Peyer's patch (tissue), 4 donors: ENCODE measurements at places on chromosomes 5 and 9. TPM values are rescaled to one million over a fixed set of nuclear protein-coding genes. Genes with fewer than 3 reads are reported as not detected.

DNA sequence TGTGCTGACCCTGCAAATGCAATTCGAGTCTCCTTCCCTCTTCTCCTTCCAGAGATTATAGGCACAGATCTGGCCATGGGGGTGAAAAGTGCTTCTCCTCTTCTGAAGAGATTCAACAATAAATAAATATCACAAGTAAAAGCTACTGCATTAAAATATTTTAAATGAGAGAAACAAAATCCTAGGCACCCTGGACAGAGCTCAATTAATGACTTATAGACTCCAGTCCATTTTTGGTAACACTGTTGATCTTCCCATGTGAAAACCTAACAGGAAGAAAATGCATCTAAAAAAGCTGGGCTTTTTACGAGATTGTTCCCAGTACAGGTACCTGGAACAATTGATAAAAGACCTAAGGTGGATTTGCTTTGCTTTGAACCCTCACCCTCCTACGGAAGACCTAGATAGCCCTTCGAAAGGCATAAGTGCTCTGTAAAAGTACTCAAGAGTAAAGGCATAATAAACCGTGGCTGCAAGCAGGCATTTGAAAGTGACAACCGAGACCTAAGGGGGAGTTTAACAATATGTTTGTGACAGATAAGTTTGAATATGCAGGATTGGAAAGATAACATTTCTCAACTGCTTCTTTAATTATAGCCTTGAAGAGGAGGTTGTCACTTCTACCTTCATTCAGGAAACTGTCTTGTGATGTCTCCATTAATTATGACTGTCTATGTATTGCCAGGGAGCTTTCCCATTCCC, 29.4 kb upstream of the MED10 start:
- no peaks in the 10 kb centered on the region for H3K36me3 ChIP-seq
- no peaks in the 10 kb centered on the region for H3K4me1 ChIP-seq
- H3K4me3 ChIP-seq: no peak overlapping the region
- no peak for DNase-seq

DNA sequence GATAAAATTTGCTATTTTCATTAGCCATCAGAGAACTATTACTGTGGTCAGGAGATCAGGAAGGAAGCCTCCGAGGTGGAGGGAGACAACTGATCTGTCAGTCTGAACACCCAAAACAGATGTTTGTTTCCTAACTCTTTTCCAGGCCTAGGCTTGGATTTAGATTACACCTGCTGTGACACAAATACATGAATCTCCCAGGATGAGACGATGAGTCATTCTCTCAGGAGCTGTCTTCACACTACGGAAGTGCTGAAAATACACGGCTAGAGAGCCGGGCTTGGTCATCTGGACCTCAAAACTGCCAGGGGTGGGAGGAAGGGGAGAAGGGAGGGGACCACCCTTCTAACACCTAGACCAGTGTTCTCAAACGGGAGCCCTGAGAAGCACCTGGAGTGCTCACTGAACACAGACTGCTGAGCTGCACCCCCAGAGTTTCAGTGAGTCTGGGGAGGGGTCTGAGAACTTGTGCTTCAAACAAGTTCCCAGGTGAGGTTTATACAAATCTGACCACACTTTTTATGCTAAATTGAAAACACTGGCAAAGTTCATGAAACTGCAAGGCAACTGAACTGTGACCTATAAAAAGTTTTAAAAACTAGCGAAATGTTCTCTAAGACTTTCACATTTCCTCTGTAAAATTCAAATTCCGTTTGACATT, 80.3 kb upstream of the EQTN start:
- peak; percentile 32 for DNase-seq
- H3K27ac ChIP-seq: peak overlapping the region; percentile 78
- H3K4me1 ChIP-seq: peaks cover 13% of the 10 kb centered on the region
- H3K27me3 ChIP-seq: no peaks in the 10 kb centered on the region
- H3K4me3 ChIP-seq: no peak overlapping the region
- no peaks in the 10 kb centered on the region for H3K36me3 ChIP-seq

DNA sequence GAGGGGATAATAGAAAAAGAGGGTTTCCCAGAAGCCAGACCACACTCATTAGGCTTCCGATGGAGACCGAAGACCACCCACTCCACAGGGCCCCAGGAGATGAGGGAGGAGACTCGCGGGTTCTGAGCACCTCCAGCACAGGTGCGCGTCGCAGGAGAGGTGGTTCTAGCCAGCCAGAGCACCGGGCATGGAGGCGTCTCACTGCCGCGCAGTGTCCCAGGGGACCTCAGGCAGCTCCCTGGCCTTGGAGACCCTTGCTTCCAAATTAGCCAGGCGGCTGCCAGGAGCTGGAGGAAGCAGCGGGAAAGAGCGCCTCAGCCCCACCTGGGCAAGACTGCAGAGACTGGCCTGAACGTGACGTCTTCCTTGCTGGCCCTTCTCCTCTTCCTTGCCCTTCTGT, 115.4 kb upstream of the FBXL7 start:
- no peaks in the 10 kb centered on the region for H3K27me3 ChIP-seq
- no peaks in the 10 kb centered on the region for H3K4me1 ChIP-seq
- no peak overlapping the region for H3K27ac ChIP-seq

DNA sequence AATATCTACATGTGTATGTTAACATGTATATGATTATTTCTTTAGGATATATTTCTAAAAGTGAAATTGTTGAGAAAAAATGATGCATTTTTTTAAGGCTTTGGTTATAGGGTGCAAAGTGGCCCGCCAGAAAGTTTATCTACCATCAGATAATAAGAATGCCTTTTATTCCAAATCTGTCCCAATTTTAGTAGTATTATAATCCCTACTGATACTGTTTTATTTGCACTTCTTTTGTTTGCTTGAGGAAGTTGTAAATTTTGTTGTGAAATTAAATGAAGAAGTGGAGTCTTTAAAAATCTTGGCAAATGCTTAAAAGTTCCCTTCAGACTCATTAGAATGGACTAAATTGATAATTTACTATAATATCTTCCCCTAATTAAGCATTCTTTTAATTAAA, 73.0 kb downstream of the NIPBL start:
- DNase-seq: no peak
- H3K36me3 ChIP-seq: no peaks in the 10 kb centered on the region
- no peaks in the 10 kb centered on the region for H3K27me3 ChIP-seq

- H3K4me1 ChIP-seq: no peaks in the 10 kb centered on the region
- no peak overlapping the region for H3K4me3 ChIP-seq
- H3K27ac ChIP-seq: no peak overlapping the region
- no peak for DNase-seq
These were observed 122.9 kb downstream of the DMAC1 start for GRCh38 chr9:7676609-7677156.

- no peaks in the 10 kb centered on the region for H3K36me3 ChIP-seq
- no peaks in the 10 kb centered on the region for H3K4me1 ChIP-seq
- H3K27ac ChIP-seq: no peak overlapping the region
- H3K4me3 ChIP-seq: no peak overlapping the region
These were observed 1434.7 kb upstream of the WWC1 start for GRCh38 chr5:166856791-166857190.

DNA sequence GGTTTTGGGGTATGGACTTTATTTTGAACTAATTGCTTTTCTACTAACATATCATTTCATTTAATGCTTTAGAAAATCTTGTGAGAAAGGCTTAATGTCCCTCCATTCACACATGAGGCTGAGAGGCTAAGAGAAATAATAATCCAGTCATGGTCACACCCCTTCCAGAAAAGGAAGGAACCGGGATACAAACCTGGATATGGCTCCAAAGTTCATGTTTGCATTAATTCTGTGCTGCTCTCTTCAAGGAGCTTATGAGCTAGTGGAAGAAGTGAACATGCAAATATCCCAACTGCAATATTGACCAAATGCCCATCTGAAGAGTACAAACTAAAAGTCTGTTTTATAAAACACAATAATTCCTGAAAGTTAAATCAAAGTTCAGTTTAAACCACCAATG, 732.1 kb upstream of the RIOK2 start:
- no peak for DNase-seq
- H3K36me3 ChIP-seq: no peaks in the 10 kb centered on the region
- H3K4me1 ChIP-seq: no peaks in the 10 kb centered on the region
- no peak overlapping the region for H3K4me3 ChIP-seq
- no peak overlapping the region for H3K27ac ChIP-seq

DNA sequence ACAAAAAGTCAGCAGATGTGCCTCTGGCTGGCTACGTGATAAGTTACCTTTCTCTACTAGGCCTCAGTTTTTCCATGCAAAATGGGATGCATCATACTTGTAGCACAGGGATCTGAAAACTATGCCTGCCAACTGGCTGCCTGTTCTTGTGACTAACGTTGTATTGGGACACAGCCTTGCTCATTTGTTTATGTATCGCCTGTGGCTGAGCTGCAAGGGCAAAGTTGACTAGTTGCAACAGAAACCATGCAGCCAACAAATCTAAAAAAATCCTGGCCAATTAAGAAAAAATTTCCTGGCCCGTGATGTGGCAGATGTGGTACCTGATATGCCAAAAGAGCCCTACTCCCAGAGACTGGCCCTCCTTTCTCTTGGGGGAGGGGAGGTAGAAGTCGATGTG, 131.3 kb downstream of the SEC61B start:
- no peak overlapping the region for H3K4me3 ChIP-seq
- no peaks in the 10 kb centered on the region for H3K27me3 ChIP-seq
- H3K36me3 ChIP-seq: no peaks in the 10 kb centered on the region
- H3K27ac ChIP-seq: no peak overlapping the region

- no peaks in the 10 kb centered on the region for H3K27me3 ChIP-seq
- no peak overlapping the region for H3K4me3 ChIP-seq
- no peak overlapping the region for H3K27ac ChIP-seq
- DNase-seq: no peak
- H3K36me3 ChIP-seq: peaks cover 23% of the 10 kb centered on the region
These were observed 41.4 kb downstream of the CNOT6 start for GRCh38 chr5:180535573-180535972.

- H3K4me3 ChIP-seq: no peak overlapping the region
- no peak for DNase-seq
- peak overlapping the region; percentile 80 for H3K27ac ChIP-seq
- no peaks in the 10 kb centered on the region for H3K36me3 ChIP-seq
- no peaks in the 10 kb centered on the region for H3K27me3 ChIP-seq
These were observed 761 bp downstream of the IL17B start for GRCh38 chr5:149378241-149378820.

- H3K4me3 ChIP-seq: no peak overlapping the region
- H3K27ac ChIP-seq: no peak overlapping the region
- H3K27me3 ChIP-seq: no peaks in the 10 kb centered on the region
These were observed 442.7 kb downstream of the CDK5RAP2 start for GRCh38 chr9:120137186-120137840.

DNA sequence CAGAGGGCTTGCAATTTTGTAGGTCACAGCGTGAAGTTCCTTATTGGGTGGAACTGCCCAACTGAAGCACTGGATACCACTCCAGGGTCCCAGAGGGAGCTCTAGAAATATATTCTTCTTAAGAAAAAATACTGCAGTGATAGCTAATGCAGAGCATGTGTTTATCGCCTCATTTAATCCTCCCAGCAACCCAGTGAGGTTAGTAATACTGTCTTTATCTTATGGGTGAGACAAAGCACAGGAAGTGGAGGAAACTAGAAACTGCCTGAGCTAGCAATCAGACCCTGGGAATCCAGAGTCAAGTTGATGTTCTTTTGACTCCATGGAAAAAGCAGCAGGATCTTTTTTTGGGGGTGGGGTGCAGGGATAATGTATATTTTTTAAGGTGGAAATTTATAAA, 153.3 kb downstream of the PJA2 start:
- H3K4me1 ChIP-seq: no peaks in the 10 kb centered on the region
- no peak overlapping the region for H3K4me3 ChIP-seq
- H3K27ac ChIP-seq: no peak overlapping the region
- DNase-seq: no peak
- H3K36me3 ChIP-seq: no peaks in the 10 kb centered on the region
- H3K27me3 ChIP-seq: no peaks in the 10 kb centered on the region

GRCh38 chr5:176420086-176420485, 3.7 kb upstream of the CLTB start:
- H3K36me3 ChIP-seq: no peaks in the 10 kb centered on the region
- no peak overlapping the region for H3K4me3 ChIP-seq
- H3K4me1 ChIP-seq: peaks cover 11% of the 10 kb centered on the region

GRCh38 chr5:140351609-140352334, 5.4 kb upstream of the HBEGF start:
- H3K4me1 ChIP-seq: peaks cover 10% of the 10 kb centered on the region
- H3K4me3 ChIP-seq: no peak overlapping the region
- no peak for DNase-seq
- H3K36me3 ChIP-seq: no peaks in the 10 kb centered on the region
- H3K27ac ChIP-seq: no peak overlapping the region
- no peaks in the 10 kb centered on the region for H3K27me3 ChIP-seq

DNA sequence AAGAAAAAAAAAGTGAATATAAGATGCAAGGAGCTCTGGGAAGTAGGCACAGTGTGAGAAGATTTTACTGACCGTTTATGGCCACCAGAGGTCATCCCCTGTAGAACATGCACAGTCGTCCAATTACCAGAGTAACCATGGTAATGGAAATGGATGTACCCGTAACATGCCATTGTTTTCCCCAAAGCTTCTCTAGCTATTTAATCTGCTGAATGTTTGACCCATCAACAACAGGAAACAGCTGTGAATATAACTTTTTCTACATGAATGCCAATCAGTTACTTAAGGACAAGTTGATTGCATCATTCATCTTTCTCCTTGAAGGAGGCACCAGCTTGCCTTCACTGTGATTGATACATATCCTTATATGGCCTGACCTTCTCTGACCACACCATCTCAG, 1967.0 kb upstream of the CDH9 start:
- H3K4me3 ChIP-seq: no peak overlapping the region
- DNase-seq: no peak
- no peaks in the 10 kb centered on the region for H3K27me3 ChIP-seq
- no peak overlapping the region for H3K27ac ChIP-seq
- H3K36me3 ChIP-seq: no peaks in the 10 kb centered on the region
- no peaks in the 10 kb centered on the region for H3K4me1 ChIP-seq

DNA sequence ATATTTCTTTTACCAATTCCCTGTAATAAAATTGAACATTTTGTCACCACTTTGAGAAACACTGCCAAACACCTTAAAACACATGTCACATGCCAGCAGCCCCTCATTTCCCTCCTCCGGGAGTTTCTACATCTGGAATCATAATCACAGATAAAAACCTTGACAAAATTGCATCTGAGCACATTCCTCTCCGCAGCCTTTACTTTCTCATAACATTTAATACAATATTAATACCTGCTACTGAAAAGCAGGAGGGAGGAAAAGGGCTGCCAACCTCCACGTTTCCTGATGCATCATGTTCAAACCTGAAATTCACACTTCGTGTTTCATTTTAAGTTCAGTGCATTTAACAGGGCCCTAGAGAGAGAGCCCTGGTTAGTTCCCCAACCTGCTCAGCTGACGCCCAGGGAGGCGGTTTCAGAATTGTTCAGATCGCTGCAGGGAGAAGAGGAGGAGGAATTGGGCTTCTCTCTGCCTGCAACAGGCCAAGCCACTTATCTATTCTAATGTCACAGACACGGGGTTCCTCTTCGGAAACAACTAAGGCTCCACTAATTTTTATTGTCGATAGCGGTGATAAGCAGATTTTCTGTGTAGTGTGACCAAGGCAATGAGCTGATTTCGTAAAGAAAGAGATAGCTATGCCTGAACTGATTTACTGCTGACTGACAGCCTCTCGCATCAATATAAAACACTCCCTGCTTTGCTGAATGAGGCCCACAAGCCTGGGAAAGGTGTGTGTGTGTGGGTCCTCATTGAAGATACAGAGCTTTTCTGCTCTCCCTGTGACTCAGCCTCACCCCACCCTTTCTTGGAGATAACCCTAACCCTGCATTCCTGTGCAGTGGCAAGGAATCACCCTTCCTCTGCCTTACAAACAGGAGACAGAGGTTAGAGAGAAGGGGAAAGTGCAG, 4.9 kb upstream of the LHX2 start:
- no peak overlapping the region for H3K27ac ChIP-seq
- peaks cover 8% of the 10 kb centered on the region for H3K4me1 ChIP-seq
- no peak overlapping the region for H3K4me3 ChIP-seq
- H3K27me3 ChIP-seq: no peaks in the 10 kb centered on the region

The MYO10 gene
- 67.7 TPM for total RNA-seq

The SPINK13 gene
- not detected for total RNA-seq

The GPR150 gene
- total RNA-seq: not detected

The TLX3 gene
- not detected for total RNA-seq

The ZNF189 gene
- 25.7 TPM for total RNA-seq

The RNF145 gene
- 28.2 TPM for total RNA-seq

The FBP1 gene
- total RNA-seq: 56.1 TPM

The NKD2 gene
- 3.7 TPM for total RNA-seq
